Fibroblast of lung (primary cell): ENCODE measurements at places on chromosomes 5 and 9. TPM values are rescaled to one million over a fixed set of nuclear protein-coding genes. Genes with fewer than 3 reads are reported as not detected.
A peak's percentile ranks its signal among the peaks of the same experiment; 100 is the strongest.

DNA sequence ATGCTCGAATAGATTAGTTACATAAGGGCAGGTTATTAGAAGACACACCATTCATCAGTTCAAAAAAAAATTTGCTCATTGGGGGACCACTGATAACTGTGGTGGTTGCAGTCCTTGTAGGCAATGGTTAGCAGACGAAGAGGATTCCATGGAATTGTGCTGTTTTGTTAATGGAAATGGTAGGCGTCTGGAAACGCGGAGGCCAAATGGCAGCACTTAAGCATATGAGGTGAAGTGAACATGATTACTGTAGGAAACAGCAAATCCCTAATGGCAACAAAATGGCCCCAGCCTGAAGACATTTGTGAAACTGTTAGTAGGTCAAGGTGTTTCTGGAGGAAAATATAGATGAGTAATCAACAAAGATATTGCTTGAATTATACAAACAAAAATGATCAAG, 535.4 kb upstream of the PTPRD start:
- no peak for DNase-seq

GABRA6 gene
- total RNA-seq = not detected in 2 replicates

GRCh38 chr9:91516081-91516480, 92.4 kb upstream of the NFIL3 start:
- no peak for DNase-seq

DNA sequence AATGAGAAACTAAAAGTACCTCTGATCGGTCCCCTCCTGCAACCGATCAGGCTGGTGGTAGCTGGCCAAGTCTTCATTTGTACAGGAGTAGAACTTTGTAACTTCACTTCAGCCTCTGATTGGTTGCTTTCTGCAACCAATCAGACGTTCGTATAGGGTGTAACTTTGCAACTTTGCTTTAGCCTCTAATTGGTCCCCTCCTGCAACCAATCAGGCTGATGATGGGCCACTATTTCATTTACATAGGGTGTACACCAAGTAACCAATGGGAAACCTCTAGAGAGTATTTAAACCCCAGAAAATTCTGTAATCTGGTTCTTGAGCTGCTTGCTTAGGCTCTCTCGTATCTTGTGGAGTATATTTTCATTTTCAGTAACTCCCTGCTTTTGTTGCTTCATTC, 445.5 kb downstream of the MED10 start:
- no peak for DNase-seq

DNA sequence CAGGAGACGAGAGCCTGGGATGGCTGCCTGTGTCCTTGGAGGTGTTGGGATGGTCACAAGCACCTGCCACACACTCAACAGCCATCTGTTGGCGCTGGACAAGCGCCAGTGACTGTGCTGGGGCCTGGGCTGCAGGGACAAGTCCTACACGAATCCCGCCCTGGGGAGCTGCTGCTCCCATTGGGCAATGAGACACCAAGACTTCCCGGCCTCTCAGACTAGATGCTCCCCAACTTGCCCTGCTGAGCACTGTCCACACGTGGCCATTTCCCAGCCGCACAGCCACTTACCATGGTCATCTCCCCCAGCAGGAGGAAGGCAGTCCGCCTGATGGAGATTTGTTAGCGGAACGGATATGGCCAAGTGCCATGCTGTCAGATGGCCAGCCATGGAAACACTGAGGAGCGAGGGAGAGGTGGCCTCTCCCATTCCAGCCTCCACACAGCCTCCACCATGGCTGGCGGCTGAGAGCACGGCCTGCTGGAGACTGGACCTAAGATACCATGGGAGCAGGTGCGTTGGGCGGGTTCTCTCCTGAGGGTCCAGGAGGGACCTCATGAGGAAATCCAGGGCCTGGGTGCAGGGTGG, 43.9 kb downstream of the PRRT1B start:
- DNase-seq = no peak

DNA sequence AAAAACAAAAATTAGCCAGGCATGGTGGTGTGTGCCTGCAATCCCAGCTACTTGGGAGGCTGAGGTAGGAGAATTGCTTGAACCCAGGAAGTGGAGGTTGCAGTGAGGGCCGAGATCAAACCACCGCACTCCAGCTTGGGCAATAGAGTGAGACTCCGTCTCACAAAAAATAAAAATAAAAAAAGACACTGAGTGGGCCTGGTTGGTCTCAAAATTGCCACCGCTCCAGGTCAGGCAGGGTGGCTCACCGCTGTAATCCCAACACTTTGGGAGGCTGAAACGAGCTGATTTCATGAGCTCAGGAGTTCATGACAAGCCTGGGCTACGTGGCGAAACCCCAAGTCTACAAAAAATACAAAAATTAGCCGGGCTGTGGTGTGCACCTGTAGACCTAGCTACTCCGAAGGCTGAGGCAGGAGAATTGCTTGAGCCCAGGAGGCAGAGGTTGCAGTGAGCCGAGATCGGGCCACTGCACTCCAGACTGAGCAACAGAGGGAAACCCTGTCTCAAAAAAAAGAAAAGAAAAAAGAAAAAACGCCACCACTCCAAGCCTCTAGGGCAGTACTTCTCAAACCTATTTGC, 1.8 kb downstream of the STK10 start:
- no peak for DNase-seq

TRIM36 gene
- total RNA-seq = under 0.01 and 0.33 TPM in 2 replicates

DNA sequence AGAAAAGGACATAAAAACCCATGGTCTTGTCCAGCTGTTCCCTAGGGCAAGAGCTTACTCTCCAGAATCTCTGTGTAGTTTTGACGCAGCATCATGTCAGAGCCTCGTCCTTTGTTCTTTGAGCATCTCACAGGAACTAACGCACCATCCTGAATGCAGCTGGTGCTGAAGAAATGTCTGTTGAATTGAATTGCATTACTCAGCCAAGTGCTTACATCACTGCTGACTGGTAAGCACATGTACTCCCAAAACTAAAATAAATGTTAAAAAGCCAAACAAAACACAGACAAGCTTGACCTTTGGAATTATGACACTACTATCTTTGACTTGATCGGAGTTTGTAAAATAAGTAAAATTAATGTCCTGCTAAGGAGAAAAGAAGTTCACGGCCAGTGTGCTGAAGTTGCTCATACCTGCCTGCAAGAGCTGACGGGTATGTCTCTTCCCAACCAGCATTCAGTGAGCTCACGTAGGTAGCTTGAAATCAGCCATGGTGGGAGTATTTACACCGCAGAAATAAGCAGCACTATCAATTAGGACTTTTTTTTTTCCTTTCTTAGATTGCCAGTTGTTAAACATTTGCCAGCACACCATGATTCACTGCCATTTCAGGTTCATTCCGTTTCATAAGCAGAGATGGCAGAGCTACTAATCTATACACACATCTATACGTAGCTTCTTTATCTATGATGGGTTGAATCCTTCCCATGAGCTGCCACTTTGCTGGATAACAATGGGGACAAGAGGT, 310.6 kb upstream of the MSX2 start:
- DNase-seq = peak; percentile 85

SLC6A18 gene
- total RNA-seq = not detected in 2 replicates

PCDHGC4 gene
- total RNA-seq = 1.5 and 3.0 TPM in 2 replicates

ENTREP1 gene
- total RNA-seq = under 0.01 TPM in 1 of 2 replicates, not detected in the other

DNA sequence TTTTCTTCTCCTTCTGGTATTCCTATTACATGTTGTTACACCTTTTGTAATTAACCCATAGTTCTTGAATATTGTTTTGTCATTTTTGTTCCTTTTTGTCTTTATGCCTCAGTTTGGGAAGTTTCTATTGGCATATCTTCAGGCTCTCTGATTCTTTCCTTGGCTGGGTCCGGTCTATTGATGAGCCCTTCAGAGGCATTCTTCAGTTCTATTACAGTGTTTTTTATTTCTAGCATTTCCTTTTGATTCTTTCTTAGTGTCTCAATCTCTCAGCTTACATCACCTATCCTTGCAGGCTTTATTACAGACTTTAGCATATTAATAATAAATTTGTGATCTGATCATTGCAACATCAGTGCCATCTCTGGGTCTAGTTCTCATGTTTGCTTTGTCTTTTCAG, 33.8 kb downstream of the PHF2 start:
- no peak for DNase-seq

ANKRD34B gene
- total RNA-seq = not detected in 2 replicates

DNA sequence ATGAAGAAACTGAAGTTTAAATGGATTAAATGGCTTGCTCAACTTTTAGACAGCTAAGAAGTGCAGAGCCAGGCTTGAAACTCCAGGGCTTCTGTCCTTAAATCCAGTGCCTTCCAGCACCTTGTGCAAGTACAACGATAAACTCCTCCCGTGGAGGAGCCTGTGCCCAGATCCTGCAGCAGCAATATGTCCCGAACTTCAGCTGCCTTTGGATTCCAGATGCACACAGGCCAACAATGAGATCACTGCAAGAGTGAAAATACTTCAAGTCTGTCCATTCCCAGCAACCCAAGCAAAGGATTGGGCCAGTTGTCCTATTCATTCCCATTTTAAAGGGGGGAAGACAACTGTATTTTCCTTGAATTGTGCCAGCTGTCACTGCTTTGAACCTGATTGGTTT, 199.6 kb downstream of the CRB2 start:
- no peak for DNase-seq
